ENCODE measurements at places on chromosomes 12 and 14.
A peak's percentile ranks its signal among the peaks of the same experiment; 100 is the strongest.

DNA sequence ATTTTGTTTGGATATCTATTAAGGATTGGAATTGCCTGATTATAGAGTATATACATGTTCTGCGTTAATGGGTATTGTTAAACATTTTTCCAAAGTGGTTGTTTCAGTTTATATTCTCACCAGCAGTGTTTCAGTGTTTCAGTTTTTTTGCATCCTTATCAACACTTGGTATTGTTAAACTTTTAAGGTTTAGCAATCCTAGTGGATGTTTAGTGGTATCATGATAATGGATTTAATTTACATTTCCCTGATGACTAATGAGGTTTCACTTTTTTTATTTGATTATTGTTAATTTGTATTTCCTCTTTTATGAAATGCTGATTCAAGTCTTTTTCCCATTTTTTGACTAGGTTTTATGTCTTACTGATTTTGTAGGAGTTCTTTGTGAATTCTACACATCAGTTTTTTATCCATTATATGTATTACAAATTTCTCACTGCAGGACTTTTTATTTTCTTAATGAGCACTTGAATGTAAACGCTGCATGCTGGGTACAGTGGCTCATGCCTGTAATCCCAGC, 23.7 kb downstream of the YLPM1 start:
- DNase-seq, result no peak

- no peak for DNase-seq
These were observed 333.9 kb downstream of the CEP128 start for GRCh38 chr14:80607430-80608190.

DNA sequence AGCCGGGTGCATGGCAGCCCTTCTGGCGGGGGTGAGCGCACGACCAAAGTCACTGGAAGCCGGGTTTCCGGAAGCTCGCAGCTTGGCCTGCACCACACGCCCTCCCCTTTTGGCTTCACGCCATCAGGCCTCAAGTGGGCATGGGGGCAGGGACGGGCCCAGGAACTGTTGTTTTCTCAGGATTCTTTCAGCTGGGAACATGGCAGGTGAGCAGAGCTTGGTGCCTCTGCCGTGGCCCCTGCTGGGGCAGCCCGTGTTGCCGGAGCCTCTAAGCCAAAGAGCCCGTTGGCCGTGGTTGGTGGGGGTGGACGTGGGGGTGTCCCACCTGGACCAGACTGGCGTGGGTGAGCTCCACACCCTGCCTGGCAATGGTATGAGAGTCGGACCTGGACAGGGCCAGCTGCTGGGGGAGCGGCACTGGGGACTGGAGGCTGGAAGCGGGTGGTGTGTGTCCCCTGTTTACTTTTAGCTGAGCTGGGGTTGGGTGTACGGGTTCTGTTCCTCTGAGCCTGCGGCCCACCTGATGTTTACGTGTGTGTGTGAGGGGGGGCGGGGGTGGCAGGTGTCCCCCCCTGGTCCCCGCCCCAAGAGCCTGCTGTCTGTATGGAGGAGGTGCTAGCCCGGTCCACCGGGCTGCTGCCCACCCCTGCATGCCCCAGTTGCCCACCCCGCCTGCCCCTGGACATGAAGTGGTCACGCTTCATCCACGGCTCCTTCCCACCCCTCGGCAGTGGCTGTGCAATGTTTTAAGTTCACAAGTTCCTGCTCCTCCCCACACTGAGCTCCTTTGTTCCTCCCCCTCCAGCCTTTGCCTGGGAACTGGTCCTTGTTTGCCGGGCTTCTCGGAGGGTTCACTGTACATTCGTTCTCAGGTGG, 28.7 kb upstream of the PLD4 start:
- no peak for DNase-seq

DNA sequence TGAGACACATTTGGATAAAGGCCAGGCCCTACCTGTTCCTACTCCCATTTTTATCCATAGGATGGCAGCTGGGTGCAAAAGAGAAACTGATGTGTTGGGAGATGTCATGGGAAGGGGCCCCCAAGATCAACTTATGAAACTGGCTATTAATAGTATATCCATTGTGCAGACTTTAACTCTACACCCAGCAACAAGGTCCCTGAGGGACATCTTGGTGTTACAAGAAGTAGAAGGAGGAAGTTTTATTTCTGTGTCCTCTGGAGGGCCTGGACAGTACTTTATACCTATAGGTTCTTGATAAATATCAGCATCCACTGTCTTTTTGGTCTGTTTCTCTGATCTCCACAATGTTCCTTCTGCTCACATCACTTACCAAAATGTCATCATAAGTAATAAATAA, 84.6 kb downstream of the BTG1 start:
- no peak for DNase-seq

GRCh38 chr14:93725002-93725582, 63.2 kb downstream of the PRIMA1 start:
- DNase-seq, result no peak

DNA sequence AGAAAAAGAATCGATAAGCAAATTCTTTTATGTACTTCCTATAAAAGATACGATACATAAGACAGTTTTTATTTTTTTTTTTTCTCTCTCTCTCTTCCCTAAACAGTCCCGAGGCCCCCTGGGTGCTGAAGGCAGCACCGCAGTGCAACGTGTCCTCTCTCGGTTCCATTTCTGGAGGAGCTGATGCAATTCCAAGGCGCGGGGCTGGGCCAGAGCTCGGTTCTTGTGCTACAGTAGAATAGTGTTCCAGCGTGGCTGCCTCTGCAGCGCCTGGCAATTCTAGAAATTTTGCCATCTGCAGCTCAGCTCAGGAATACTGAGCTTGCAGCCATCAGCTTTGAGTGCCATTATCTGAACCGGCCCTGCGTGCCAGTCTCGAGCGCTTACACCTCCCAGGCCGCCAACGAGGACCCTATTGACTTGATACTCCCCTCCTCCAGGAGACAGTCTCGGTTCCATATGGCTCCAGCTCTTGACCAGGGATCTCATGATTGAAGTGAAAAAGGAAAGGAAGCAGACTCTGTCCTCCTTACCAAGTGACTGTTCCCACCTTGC, 630 bp downstream of the ALDH1L2 start:
- DNase-seq, result no peak

DNA sequence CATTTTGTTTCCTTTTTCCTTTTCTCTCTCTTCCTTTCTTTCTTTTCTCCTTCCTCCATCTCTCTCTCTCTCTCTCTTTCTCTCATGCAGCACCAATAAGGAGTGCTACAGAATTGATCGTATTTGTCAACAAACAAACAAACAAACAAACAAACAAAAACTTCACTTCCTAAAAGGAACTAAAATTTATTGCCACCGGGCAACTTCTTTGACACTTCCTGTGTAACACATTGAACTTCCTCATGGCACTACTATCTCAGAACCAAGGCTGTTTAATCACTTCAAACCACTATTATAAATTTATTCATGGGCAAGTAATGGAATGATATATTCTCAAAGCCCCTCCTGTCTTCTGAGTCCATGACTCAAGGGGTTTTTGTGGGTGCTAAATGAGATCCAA, 51.3 kb downstream of the SERPINA3 start:
- no peak for DNase-seq

DNA sequence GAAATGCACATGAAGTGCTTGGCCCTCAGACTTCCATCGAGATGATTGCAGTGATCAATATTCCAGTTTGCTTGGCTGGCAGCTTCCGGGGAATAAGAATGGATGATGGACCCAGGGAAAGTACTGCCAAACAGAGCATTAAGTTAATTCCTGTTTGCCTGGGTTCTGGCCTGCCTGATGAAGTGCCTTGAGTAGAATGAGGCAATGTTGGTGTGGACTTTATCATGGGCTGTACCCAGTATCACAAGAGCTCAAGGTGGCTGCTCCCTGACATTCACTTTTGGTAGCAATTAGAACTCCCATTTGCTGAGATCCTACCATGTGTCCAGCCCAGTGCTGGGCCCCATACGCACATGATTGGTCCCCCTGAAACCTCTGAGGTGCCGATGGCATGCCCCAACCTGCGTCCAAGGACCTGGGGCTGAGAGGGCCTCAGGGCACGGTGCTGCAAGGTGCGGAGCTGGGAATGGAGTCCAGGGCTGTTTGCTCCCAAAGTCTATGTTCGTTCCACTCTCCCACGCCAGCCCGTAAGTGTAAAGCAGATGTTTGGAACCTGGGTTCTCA, 80.7 kb downstream of the SLC25A47 start:
- DNase-seq, result no peak

- no peak for DNase-seq
These were observed 10.0 kb downstream of the DDX51 start for GRCh38 chr12:132133952-132134652.

GRCh38 chr12:123967121-123967586, 5.5 kb downstream of the CCDC92 start:
- DNase-seq, result no peak

GRCh38 chr14:91237219-91237618, 7.3 kb downstream of the GPR68 start:
- DNase-seq, result no peak

DNA sequence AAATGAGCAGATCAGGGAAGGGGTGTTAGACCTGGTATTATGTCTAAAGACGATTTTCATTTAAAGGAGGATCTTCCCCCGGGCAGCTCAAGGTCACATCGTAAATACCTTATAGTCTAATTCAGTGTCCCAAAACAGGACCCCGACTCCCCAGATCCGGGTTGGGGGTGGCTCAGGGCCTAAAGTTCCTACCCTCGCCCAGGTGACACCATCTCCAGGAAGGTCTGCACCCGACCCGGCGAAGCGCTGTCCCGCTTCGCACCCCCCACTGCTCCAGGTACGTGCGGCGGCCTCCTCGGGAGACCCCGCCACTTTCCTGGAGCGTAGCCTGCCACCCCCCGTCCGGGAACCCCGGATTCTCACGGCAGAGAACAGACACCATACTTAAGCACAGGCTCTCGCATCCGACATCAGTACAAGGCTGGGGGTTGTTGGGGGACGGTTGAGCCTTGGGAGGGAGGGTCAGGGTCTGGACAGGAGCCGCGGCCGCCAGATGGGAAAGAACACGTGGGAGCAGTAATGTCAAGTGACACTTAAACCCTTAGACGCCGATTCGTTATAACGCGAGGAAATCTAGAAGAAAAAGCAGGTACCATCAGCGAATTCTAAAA, 556 bp downstream of the TIMM9 start:
- peak; percentile 17 for DNase-seq

DNA sequence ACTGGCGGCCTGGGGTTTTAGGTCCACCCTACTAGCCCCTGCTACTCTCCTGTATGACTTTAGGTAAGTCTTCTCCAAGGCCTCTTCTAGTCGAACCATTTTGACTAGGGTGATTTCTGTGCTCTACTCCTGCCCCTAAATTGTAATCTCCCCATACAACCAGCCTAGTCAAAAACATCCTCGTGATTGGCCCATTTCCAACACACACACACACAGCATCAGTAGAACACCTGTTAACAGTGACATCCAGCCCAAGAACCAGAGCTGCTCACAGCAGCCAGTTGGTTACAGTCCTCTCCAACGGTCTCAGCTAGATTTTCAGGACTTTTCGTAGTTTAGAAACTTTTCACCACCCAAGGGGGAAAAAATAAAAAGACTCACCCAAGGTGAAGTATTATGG, 30.9 kb downstream of the NT5DC3 start:
- DNase-seq, result no peak

DNA sequence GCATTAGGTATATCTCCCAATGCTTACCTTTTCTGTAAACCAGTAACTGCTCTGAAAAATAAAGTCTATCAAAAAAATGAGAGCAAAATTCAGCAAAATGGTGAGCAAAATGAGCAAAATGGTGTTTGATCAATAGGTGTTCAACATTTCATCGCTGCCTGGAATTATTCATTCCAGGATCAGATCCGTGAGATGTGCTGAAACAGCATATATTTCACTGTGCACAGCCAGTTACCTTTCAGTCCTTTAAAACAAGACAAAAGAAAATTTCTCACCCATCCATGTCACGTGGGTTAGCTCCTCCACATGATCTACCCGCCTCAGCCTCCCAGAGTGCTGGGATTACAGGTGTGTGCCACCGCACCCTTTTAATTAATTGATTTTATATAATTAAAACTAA, 8.1 kb upstream of the FGF23 start:
- no peak for DNase-seq

GRCh38 chr12:22683131-22683530, 58.2 kb downstream of the ETNK1 start:
- no peak for DNase-seq

DNA sequence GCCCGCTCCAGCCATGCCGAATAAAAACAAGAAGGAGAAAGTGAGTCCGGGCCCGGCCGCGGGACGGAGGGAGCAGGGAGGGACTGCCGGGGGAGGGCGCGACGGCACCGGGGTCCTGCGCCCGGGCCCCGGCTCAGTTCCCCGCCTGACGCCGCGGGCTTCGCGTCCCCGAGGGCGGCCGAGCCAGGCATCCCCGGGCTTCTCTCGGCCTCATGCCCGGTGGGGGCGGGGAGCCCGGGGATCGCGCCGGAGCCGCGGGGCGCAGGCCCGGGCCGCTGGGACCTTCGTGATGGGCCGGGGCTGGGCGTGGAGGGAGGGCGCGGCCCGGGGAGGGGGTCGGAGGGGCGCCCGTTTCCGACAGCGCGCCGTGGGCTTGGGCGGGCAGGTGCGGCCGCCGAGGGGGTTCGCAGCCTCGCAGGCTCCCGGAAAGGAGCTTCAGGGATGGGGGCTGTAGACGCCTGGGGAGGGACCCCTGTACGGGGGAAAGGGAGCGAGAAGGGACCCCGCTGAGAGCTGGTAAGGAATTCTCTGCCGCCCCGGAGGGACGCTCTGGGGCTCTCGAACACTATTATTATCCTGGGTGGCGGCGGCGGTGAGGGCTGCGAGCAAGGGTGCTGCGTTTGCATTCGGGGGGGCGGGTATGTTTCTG, 496 bp downstream of the PPP2R5C start:
- DNase-seq, result peak; percentile 10

DNA sequence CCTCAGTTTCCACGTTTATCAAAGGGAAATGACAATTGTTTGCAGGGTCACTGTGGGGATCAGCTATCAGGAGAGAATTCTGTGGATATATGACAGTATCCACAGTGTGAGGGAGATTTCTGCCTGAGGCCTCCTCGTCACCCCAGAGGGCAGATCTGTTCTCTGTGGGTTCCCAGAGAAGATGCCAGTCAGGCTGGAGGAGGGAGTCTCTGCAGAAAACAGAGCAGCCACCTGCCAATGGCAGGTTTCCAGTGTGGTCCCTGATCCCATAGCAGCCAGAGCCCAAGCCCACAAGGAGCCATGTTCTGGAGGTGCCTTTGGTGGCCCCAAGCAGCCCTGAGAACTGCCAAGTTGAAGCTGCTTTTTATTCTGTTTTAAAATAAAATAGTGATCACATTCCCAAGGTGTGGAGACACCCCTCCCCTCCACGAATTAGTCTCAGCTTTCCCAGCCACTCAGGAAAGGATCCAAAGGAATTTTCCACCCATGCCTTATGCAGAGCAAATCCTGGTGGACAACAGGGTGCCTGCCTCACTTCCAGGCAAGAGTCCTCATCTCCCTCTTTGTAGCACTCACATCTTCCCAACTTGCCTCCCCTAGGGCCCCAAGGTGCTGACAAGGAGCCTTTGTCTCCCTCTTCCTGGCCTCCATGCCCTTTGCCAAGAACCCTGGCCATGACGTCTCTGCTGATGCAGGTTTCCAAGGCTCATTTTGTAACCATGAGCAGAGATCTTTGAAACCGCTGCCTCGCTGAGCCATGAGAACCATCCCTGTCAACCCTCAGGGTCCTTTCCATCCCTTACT, 20.4 kb downstream of the CMKLR1 start:
- no peak for DNase-seq

Measured in T-helper 22 cell (primary cell).